HEK293T (cell line): ENCODE measurements at places on chromosomes 12 and 14.

DNA sequence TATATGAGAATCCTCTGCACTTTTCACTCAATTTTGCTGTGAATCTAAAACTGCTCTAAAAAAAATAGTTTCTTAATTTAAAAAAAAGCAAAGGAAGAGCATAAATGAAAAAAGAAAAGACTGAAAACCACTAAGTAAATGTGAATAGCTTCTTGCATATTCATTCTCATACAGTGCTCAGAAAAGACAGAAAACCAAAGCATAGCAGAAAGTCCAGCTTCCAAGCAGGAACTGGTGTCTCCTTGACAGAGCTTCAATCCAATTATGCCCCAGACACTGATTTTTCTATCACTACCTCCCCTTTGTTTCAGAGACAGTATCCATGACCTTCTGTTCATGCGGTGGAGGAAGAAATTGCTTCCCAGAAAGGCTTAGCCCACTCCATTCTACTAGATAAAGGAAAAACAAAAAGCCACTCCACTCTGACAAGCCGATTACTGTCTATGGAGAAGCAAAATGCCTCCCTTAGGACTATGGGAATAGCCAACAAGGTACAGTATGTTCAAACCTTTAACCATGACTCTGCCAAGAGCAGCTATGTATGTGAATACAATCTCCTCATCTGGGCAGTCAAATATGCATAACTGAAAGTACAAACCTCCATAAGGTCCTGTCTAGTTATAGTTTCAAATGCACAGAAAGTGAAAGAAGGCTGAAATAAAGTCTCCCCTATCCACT, 40.6 kb downstream of the ATF7 start:
- DNase-seq: no peak

DNA sequence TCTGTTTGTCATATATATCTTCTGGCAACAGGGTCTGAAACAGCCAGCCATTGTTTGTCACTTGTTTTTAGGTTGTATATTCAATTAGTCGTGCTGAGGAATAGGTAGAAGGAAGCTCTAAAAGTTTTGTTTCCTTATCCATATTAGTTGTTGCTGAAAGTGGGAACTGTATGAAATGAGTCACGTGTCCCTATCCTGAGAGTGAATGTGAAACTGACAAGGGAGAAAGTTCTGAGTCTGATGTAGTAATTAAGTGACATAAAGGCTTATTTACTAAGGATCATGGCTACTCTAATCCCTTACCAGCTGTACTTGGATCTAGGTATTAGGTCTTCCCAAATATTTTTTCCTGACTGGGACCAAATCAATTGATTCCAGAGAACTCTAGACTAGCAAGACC, 16.4 kb downstream of the FAM234B start:
- DNase-seq: no peak

- DNase-seq: no peak
These were observed 22.4 kb upstream of the LTBP2 start for GRCh38 chr14:74634481-74634880.

DNA sequence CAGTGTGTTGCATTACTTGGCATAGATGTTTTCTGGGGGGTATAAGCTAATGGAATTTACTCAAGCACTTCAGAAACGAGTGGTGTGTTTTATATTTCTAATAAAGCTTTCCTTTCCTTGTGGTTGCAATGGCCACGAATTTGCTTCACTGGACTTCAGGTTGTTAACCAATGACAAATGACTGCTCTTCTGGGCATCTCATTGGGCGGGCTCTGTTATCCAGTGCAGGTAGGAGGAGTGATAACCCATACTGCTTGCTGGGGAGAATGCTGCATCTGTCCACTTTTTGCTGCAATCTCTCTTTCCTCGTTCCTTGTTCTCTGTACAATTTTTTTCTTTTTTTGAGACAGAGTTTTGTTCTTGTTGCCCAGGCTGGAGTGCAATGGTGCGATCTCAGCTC, 80.0 kb upstream of the RPH3A start:
- DNase-seq: no peak

GRCh38 chr14:80839743-80840142, 101.8 kb downstream of the CEP128 start:
- DNase-seq: no peak

DNA sequence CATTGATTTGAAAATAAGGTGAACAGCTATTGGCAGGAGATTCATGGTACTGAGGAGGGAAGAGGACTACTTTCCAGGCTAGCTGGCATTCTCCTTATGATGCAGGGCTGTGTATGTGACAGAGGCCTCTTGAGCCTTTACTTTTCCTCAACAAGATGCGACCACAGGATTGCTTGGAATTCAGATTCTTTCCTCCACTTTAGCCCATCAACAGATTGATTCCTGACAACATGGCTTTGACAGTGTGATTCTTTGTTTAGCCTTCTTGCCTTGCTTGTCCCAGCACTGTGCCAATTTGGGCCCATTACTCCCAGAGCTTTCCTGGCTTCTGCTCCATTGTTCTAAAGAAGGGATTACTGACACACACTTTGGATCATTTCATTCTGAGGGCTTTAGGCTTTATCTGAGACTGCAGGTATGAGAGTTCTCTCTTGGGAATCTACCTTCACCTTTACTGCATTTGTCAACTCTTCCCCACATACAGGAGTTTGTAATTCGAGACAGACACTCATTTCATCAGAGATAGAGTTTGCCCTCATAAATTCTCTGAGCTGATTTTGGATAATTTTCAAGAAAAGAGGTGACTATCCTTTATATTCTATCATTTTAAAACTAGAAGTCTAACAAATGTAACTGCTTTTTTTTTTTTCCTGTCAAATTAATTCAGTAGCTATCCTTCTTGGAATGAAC, 206.4 kb upstream of the GZMB start:
- DNase-seq: no peak

DNA sequence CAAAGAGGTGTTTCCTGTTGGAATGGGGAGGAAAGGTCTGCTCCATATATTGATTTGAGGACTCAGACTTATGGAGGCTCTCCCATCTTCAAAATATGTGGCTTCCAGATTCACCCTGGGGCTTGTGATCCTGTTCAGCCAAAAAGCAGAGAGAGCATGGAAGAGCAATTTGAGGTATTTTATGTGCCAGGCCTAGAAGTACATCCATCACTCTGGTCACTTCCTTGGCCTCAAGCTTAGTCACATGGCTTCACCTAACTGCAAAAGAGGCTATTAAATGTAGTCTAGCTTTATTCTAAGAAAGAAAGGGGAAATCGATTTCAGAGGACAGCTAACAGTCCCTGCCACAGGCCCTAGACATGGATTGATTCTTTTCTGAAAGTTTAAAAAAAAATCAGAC, 86.2 kb downstream of the C12orf50 start:
- DNase-seq: no peak

DNA sequence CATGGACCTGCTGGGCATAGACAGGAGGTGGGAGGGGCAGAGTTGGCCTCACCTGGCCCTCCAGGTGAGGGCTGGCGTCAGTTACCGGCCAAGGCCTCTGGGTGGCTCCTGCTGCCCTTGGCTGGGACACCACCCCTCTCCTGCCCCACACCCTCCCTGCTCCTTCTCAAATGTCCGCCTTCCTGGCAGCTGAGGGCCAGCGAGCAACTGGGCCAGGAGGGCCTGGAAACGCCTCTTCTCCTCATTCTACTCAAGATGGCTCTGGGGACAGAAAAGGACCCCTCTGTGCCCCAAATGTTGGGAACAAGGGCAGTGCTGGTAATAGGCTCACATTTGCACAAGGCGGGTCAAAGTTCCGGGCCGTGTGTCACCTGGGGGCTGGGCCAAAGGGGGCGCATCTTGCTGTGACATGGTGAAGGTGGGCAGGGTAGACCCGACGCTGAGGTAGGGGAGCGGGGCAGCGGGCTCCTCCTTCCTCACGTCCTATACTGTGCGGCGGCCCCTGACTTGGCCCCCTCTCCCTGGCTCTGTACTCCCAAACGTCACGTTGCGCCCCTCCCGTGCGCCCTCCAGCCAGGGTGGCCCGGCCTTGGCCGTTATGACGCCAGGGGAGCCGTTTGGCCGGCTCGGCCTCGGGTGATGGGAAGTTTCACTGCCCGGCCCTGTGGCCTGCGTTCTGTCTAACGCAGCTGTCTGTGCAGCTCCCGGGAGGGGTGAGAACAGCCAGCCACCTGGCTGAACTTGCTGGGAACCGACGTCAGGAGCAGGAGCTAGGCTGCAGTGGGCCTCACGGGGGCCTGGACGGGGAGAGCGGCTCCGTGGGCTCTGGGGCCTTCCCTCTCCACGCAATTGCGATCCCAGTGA, 18.0 kb upstream of the DLK1 start:
- no peak for DNase-seq

DNA sequence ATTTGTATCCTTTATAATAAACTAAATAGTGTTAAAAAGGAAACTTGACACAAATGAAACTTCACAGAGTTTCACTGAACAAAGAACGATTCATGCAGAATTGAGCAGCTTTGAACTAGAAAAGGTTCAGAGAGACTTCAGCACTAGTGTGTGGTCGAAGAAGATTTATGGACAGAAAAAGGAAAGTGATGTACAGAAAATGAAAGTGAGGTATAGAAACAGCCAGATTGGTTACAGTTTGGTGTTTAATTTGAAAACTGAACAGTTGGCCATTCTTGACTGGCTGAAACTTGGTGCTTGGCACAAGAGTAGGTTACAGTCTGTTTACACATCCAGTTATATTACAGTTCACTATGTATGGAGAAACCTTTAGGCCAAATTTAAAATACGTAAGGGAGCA, 207.1 kb downstream of the GALC start:
- DNase-seq: no peak

DNA sequence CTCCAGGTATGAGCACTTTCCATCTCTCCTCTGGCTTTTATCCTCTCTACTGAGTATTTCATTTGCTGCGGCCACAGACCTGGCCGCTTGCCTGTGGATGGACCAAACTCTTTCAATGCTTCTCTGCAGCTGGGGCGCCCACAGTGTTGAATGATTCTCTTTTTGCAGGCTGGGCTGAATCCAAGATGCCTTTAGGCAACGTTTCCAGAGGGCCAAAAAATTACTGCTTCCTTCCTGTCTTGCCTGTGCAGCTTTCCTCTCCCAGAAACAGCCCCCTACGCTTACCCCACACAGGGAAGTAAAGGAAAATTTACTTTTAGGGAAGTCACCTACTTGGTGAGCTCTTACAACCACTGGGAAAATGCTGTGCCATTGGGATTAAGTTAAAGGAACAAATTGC, 55.6 kb upstream of the JDP2 start:
- no peak for DNase-seq

- DNase-seq: no peak
These were observed 58.7 kb downstream of the RALGAPA1 start for GRCh38 chr14:35750202-35750904.

GRCh38 chr14:78488938-78489337, 318.8 kb downstream of the NRXN3 start:
- DNase-seq: no peak

GRCh38 chr12:108551535-108551934, 9.4 kb downstream of the SART3 start:
- no peak for DNase-seq

DNA sequence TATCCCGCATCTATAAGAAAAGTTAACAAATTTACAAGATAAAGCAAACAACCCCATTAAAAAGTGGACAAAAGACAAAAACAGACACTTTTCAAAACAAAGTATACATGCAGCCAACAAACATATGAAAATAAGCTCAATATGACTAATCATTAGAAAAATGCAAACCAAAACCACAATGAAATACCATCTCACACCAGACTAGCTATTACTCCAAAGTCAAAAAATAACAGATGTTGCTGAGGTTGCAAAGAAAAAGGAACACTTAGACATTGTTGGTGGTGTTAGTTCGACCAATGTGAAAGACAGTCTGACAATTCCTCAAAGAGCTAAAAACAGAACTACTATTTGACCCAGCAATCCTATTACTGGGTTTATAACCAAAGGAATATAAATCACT, 968.6 kb upstream of the USP15 start:
- DNase-seq: no peak
